Iris pigment epithelial cell (primary cell): ENCODE measurements at places on chromosomes 12 and 14.
A peak's percentile ranks its signal among the peaks of the same experiment; 100 is the strongest.

- no peak for DNase-seq
Measured at GRCh38 chr12:4615667-4616066, 33.2 kb downstream of the AKAP3 start.

GRCh38 chr14:87863047-87863446 lies 129.9 kb downstream of the GALC start:
- no peak for DNase-seq

DNA sequence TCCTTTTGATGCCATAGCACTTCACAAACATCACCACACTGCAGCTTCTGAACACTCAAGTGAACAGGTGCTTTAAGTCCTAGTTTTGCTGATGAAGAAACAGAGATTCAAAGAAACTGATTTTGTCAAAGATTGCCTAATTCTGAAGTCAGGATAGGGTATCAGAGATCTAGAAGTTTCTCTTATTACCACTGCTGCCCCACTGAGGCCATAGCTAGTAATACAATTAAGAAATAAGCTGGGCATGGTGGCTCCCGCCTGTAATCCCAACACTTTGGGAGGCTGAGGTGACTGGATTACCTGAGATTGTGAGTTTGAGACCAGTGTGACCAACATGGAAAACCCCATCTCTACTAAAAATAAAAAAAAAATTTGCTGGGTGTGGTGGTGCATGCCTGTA lies 458.3 kb upstream of the SEL1L start:
- peak; percentile 5 for DNase-seq

DNA sequence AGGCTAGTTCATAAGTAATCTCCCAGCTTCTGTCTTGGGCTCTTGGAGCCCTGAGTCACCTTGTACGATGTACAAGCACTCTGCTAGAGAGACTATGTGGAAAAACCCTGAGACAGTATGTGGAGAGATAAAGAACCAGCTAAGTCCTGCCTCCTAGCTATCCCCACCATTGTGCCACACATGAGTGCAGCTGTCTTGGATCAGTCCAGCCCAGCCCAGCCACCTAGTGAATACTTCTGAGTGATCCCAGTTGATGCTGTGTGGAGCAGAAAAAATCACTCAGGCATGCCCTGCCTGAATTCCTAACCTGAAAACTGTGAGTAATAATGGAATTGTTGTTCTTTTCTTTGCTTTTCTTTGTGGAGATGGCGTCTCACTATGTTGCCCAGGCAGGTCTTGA lies 5.1 kb upstream of the SERPINA6 start:
- no peak for DNase-seq

DNA sequence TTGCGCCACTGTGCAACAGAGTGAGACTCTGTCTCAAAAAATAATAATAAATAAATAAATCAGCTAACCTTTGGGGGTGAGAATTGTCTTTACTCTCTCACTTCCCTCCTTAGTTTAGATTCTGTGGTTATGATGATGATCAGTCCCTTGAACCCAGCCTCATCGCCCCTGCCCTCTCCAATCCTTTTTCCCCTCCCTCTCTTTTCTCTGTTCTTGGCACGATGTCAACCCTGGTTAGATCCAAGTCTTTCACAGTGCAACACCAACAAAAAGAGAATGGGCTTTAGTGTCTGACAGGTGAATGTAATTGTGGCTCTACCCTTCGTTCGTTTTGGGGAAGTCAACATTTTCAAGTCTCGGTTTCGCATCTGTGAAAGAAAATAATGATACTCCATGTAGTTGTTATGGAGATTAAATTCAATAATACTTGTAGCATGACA lies 59.0 kb downstream of the NTN4 start:
- DNase-seq, result no peak

GRCh38 chr12:4775936-4776335 lies 55.7 kb downstream of the GALNT8 start:
- no peak for DNase-seq

- no peak for DNase-seq
Measured at GRCh38 chr14:35287431-35288013, 4.7 kb upstream of the PSMA6 start.

GRCh38 chr12:25186788-25187402 lies 8.1 kb downstream of the DNAI7 start:
- peak; percentile 76 for DNase-seq

- DNase-seq, result no peak
Measured at GRCh38 chr14:69345402-69345801, 52.7 kb downstream of the ERH start.

- peak; percentile 78 for DNase-seq
Measured at GRCh38 chr12:93060666-93061472, 131.8 kb upstream of the EEA1 start.

- DNase-seq, result no peak
Measured at GRCh38 chr14:103099733-103100280, 5.3 kb downstream of the EXOC3L4 start.

GRCh38 chr12:91219511-91219910 lies 36.9 kb upstream of the DCN start:
- DNase-seq, result peak; percentile 49

DNA sequence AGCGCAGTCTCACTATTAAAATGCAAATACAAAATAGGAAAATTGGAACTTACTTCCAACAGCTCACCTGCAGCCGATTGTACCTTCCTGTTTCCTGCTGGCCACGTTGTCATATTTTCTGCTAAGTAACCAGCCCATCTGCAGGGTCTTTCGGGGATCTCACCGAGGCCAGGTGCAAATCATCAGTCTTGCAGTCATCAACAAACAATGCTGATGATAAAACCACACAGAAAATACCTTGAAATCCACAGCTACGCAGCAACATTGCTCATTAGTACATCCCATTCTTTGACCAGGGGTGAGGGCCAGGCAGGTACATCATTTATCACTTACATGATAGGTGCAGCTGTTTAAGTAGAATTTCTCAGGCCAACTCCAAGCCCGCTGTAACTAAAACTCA lies 406.9 kb downstream of the TMEM121 start:
- no peak for DNase-seq

DNA sequence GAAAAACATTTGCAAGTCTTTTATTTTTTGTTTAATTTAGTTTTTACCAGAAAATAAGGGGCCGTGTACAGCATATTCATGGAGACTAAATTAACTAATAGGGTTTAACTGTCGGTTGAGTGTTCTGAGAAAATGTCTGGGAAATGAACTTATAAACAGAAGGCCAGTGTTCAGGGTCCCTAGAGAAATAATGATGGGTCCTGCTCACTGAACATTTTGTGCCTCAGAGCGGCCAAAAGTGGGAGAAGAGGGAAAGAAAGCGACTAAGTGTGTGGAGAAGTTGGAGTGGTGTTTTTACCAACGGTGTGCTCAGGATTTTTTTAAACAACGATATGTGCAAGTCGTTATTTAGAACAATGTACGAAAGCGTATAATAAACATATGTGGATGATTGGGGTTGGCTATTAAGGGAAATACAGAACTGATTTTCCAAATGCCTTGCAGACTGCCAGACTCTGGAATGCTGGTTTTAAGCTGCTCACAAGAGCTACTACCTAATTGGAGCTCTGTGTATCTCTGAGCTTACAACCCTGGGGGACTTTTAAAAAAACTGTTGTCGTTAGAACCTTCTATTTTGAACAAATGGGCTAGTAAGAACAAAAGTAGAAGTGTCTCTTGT lies 166.7 kb downstream of the SLC38A4 start:
- peak; percentile 40 for DNase-seq

- DNase-seq, result peak; percentile 85
Measured at GRCh38 chr12:47397664-47398281, 308.1 kb downstream of the RPAP3 start.

DNA sequence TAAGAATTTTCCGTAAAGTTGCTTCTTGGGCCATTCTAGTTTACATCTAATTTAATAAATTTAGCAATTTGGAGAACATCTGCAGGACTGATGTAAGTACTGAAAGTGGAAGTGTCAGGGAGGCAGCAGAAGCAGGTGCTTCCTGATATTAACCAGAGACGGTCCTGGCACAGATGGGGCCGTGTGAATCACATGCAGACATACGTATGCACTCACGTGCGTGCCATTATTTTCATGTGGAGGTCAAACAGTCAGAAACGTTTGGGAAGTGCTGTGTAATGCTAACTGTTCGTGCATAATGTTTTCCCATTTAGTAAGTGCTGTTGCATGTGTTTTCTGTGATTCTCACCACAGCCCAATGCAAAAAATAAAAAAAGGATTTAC lies 87.8 kb upstream of the DYNC1H1 start:
- DNase-seq, result peak; percentile 44

DNA sequence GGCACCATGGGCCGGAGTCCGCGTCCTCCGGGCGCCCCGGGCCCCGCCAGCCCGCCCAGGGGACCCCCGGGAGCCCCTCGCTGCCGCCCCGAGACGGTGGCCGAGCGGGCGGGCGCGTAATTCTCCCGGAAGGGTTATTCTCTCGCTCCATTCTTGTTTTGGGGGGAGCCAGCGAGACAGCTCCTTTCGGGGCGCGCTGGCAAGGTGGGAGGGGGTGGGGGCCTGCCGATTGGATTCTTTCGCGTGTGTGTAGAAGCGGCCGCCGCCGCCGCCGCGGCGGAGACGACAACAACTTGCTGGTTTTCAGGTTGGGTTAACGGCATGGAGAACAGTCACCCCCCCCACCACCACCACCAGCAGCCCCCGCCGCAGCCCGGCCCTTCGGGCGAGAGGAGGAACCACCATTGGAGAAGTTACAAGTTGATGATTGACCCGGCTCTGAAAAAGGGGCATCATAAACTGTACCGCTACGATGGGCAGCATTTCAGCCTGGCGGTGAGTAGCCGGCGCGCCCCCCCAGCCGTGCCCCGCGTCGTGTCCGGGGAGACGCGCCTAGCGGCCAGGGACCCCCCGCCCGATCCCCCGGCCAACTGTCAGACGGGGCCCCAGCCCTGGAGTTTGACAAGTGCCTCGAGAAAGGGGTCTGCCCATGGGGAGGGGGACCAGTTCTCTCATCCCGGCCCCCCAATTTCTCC lies 755 bp downstream of the SETD1B start:
- peak; percentile 53 for DNase-seq

- no peak for DNase-seq
Measured at GRCh38 chr14:51216602-51217001, 23.4 kb upstream of the TMX1 start.

DNA sequence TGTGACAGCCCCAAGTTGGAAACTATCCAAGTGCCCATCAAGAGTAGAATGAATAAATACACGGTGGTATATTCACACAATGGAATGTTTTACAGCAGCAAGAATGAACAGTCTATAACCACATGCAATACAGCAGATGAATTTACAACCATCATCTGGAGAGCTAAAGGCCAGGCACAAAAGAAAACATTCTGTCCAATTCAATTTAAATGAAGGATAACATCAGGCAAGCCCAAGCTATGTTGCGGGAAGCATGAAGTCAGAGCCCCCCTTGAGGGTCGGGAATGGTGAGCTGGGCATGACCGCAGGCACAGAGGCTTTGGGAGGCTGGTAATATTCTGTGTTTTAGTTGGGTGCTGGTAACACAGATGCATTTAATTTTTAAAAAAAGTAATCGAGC lies 76.0 kb downstream of the SYNE3 start:
- no peak for DNase-seq

DNA sequence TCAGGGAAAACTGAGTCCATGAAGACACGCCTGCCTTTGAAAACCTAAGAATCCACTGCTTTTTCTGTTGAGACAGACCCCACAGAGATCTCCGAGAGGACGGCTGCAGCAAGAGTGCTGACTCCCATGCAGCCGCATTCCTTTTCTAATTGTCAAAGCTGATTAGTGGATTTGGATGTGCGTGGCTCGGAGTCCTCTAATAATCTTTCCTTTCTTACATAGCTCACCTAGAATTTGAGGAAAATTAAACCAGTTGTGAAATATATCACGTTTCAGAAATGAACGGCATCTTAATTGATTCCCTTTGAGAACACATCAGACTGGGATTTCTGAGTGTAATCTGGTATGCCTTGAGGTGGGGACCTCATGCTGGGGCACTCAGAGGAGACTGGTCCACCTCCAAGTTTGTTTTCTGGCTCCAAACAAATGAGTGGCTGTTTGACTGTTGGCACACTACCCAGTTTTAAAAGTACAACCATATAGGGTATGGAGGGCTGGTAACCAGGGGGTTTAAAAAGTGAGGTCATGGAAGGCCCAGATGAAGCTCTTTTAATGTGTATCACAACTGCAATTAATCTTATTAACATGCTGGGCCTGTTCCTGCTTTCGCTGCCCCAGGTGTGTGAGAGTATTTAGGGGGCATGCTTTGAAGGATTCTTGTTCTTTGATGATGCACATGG lies 63.3 kb downstream of the RASSF3 start:
- no peak for DNase-seq
